ENCODE measurements at places on chromosomes 12 and 14.

GRCh38 chr12:47782372-47782770 is 9.3 kb downstream of the SLC48A1 start:
- H3K27ac ChIP-seq: no peak overlapping the region
- DNase-seq: no peak
- no peaks in the 10 kb centered on the region for H3K27me3 ChIP-seq
- H3K4me1 ChIP-seq: no peaks in the 10 kb centered on the region
- H3K4me3 ChIP-seq: no peak overlapping the region

DNA sequence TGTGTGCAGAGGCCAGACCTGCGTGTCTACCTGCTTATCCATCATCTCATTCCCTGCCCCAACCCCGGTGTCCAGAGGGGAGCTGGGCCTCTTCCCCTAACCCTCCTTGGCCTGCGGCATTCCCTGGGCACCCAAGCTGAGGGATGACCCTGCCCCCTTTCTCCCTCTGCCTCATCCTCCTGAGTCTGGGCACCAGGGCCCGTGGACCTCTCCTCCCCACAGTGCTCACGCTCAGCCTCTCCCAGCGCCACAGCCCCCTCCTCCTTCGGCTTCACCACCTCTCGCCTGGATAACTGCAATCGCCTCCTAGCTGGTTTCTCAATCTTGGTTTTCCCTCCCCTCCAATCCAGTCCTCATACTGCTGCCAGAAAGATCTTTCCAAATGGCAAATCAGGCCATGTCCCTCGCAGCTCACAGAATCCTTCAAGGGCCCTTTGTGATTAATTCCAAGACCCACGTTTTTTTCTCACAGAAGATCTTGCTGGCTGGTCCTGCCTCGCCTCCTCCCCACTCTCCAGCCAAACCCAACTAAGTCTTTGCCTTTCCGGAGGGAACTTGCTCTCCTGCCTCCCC is 16.2 kb downstream of the IRF2BPL start:
- H3K4me3 ChIP-seq: no peak overlapping the region
- H3K36me3 ChIP-seq: no peaks in the 10 kb centered on the region
- H3K4me1 ChIP-seq: peaks cover 17% of the 10 kb centered on the region
- no peak for DNase-seq
- no peaks in the 10 kb centered on the region for H3K27me3 ChIP-seq

DNA sequence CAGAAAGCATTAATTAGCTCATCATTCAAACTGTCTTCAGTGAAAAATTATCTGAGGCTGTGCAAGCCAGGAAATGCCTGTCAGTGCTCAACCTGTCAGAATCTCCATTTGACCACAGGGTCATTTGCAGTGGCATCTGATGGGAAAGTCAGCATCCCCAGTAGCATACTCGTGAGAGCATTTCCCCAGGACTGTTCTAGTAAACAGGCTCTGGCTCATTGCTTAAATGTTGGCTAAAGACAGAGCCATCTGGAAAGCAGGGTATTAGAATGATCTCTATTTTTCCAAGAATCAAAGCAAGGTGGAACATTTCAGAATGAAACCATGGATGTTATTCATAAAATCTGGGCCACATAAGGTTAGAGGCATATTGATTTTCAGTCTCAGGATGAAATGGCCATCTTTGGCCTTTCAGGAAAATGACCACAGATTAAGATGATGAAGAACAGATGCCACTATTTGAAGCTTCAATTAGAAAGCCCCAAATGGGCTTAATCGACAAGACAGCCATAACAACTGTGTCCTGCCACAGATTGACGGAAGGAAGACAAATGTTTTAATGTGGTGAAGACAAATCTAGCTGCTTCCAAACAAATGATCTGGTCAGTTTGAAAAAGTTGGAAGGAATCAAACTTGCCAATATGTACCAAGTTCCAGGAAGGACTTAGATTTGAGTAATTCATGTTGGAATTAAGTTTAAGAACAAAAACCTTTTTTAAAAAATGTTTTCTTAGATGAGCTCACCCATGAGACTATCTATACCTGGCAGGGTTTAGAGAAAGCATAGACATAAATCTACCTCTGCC is 94.0 kb upstream of the FAR2 start:
- no peak for DNase-seq
- H3K36me3 ChIP-seq: no peaks in the 10 kb centered on the region
- no peaks in the 10 kb centered on the region for H3K4me1 ChIP-seq
- no peak overlapping the region for H3K4me3 ChIP-seq

GRCh38 chr12:71804505-71804904 is 35.1 kb upstream of the TBC1D15 start:
- H3K36me3 ChIP-seq: no peaks in the 10 kb centered on the region
- H3K27ac ChIP-seq: no peak overlapping the region
- no peaks in the 10 kb centered on the region for H3K4me1 ChIP-seq
- no peaks in the 10 kb centered on the region for H3K27me3 ChIP-seq
- DNase-seq: no peak
- no peak overlapping the region for H3K4me3 ChIP-seq

DNA sequence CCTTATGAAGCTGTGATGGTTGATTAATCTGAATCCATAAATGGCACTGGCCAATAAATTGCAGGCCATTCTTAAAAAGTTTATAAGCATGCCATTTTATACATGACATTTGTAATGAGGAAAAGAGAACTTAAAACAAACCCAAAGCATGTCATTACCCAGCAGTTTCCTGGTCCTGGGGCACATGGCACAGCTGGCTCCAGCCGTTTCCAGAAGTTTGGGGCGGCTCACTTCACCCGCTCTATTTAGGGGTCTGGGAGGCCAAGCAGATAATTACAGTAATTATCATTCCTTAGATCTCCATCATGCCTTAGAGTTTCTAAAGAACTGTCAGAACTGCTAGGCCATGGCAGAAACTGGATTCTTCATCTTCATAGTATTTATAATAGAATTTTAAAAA is 6.4 kb downstream of the ADGRD1 start:
- no peak overlapping the region for H3K4me3 ChIP-seq
- H3K27ac ChIP-seq: no peak overlapping the region
- H3K4me1 ChIP-seq: no peaks in the 10 kb centered on the region
- no peak for DNase-seq
- H3K36me3 ChIP-seq: no peaks in the 10 kb centered on the region

Data from naive thymus-derived CD4-positive, alpha-beta T cell (primary cell).